ENCODE measurements at places on chromosomes 1 and 21. TPM values are rescaled to one million over a fixed set of nuclear protein-coding genes. Genes with fewer than 3 reads are reported as not detected.
A peak's percentile ranks its signal among the peaks of the same experiment; 100 is the strongest.

DNA sequence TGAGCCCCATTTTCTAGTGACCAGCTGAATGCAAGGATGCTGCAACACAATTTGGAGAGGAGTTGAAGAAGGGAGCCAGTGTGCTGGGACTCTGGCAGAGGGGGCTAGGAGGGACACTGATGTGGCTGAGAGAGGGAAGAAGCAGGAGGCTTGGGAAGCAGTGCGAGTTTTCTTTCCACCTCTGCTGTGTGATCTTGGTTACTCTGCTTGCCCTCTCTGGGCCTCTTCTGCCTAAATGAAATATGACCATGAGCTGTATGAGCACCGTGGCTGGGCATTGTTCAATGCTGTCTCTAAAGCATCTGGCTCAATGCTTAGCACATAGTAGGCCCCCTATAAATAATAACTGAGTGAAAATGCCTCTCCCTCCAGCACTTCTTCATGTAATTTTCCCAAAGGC, 65.3 kb upstream of the PAX7 start:
- no peak for DNase-seq

DNA sequence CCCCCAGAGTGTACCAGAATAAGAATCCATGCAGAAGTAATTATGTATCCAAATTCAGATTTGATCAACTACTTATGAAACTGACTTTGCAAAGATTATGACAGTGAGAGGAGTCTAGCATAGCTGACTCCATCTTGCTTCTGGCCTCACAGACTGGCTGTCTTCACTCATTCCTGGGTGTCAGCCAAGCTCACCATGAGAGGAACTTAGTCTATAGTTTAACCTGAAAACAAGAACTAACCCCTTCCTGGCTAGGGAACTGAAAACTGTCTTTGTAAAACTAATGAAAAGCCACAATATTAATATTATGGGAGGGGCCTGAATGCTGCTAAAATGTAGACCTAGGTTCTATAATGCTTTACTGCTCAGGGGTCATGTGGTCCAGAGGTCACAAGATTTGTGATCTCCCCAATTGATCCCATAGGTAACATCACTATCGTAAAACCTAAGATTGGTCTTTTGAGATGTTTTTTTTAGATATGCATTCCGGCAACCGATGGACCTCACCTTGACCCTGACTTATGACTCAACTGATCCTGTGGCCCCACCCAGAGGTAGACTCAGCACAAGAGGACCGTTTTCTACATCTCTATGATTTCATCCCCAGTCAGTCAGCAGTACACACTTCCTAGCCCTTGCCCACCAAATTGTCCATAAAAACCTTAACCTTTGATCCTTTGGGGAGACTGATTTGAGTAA, 55.2 kb downstream of the ATP1B1 start:
- no peak for DNase-seq

DNA sequence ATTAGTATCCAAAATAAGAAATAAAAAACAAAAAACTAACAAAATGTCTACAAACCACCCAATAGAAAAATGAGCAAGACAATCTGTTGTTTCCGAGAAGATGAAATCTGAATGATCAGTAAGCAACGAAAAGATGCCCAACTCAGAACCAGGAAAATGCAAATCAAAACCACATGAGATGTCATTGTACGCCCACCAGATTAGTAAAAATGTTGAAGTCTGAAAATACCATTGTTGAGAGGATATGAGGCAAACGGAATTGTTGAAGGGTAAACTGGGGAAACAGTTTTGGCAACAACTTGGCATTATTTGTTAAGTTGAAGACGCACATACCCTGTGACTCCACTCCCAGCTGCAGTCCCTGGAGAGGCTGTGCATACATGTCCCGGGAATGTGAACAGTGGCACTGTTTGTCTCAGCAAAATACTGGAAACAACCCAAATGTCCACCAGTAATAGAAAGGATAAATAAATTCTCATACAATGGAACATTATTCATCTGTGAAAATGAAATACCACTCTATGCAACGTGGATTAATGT, 10.6 kb downstream of the ZBTB17 start:
- DNase-seq: no peak

DNA sequence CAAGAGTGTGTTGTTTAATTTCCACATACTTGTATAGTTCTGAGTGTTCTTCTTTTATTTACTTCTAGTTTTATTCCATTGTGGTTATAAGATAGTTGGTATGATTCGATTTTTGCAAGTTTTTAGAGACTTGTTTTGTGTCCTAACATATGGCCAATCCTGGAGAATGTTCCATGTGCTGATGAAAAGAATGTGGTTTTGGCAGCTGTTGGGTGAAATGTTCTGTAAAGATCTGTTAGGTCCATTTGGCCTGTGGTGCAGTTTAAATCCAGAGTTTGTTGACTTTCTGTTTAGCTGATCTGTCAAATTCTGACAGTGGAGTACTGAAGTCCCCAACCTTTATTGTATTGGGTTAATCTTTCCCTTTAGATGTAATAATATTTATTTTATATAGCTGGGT, 19.5 kb upstream of the TIPRL start:
- no peak for DNase-seq

DNA sequence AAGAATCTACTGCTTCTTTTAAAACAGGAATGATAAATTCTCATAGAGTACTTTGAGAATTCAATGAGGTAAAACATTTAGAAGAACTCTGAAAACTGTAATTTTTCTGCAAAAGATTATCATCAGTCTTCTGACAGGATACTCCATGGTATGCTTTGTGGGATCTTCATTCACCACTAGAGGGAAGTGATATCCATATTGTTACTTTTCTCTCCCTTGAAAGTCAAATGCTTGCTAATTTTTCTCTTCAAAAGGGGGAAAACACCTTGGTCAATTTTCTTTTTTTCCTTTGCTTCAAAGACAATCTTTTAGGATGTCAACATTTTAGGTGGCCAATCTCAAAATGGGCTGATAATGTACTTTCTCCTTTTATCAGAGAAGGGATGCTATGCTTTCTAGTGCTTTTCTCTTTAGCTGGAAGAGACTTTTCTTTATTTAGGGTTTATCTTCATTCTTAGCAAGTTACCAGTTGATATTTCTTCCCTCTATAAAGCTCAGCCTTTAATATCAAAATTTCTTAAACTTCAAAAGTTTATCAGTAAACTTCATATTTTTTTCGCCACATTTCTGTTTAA, 95.5 kb downstream of the NEGR1 start:
- DNase-seq: no peak

GRCh38 chr1:224245188-224245587, 62.1 kb downstream of the DEGS1 start:
- no peak for DNase-seq

- DNase-seq: no peak
These were observed 14.4 kb upstream of the GALNT2 start for GRCh38 chr1:230052665-230053064.

GRCh38 chr1:44359234-44359935, 4.3 kb upstream of the ERI3 start:
- no peak for DNase-seq

DNA sequence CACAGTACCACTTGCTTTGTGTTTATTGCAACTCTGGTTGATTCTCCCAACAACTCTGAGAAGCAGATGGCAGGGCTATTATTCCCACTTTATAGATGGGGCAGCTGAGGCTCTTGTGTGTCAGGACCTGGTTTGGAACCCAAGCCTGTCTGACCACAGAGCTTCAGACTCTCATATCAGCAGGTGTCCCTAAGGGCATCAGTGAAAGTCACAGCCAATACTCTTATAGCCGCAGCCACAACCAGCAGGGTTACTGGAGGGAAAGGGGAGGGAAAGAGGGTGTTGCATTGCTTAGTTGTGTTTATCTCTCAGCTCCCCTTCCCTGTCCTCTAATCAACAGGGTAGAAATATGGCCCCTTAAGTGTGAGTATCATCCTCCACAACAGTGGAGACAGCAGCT, 304.0 kb downstream of the RRAGC start:
- DNase-seq: peak; percentile 44

GRCh38 chr1:39196244-39197215, 8.0 kb upstream of the MACF1 start:
- DNase-seq: no peak

- DNase-seq: no peak
These were observed 38.0 kb downstream of the CD58 start for GRCh38 chr1:116532671-116533428.

GRCh38 chr1:190738317-190738716, 260.7 kb upstream of the BRINP3 start:
- DNase-seq: no peak

GRCh38 chr1:164058198-164058597, 500.8 kb upstream of the PBX1 start:
- no peak for DNase-seq

- DNase-seq: no peak
These were observed 26.7 kb downstream of the BTG3 start for GRCh38 chr21:17585875-17586450.

- DNase-seq: no peak
These were observed 18.3 kb upstream of the MAP10 start for GRCh38 chr1:232786845-232787455.

DNA sequence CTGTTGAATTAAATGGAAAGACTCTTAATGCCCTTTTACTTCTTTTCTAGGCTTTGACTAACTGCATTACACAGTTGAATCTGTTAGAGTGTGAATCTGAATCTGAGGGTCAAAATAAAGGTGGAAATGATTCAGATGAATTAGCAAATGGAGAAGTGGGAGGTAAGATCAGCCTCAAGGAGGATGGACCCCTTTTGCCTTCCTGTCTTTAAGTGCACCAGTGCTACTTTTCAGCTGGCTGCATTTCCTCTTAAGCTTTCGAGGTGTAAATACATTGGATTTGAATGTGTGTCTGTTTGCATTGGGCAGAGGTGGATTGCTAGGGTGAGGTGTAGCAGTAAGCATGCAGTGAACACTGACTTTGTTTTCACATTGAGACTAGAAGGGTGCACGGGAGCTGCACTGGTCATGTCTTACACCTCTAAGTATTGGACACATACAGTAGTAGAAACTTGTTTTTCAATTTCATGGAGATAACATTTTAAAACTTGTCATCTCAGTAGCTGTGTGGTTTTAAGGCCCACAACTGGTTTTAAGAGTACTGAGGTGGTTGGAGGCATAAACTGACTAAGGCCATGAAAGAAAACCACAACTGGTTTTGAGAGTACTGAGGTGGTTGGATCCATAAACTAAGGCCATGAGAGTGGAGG, 35.4 kb downstream of the MIA3 start:
- no peak for DNase-seq

GRCh38 chr1:40274331-40274730, 16.3 kb downstream of the ZMPSTE24 start:
- no peak for DNase-seq

DNA sequence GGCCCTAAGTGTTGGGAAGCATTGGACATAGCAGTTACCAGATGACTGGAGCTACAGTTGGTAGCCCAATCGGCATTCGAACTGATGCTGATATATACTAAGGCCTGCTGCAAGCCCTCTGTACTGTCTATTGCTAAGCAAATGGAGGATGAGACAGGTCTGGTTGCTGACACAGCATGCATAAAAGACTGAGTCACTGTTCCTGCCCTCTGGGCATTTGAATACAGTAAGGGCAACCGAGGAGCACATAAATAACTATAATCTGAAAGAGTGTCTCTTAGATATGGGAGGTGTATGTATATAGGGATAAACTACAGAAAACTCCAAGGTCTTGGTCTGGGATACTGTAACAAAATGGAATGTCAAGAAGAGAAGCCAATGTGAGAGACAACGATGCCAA, 16.8 kb upstream of the MARK1 start:
- DNase-seq: no peak

GRCh38 chr1:192980856-192981255, 78.3 kb downstream of the UCHL5 start:
- no peak for DNase-seq

GRCh38 chr1:201874672-201875071, 14.0 kb upstream of the SHISA4 start:
- DNase-seq: no peak

DNA sequence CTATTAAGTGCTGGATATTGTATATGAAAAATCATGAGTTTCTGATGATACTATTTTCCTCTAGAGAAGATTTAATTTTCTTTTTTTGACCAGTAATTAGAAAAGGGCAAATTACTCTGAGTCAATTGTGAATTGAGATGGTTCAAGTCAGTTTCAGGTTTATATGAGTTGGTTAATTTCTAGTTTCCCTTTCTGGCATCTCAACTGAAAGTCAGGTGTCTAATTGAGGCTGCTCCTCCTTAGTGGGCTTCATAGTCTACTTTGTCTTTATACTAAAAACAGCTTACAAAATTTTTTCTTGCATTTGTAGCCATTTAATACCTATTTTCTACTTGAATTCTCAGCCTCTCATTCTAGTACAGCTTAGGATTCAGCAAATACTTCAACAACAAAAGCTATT, 387.3 kb downstream of the RPS6KC1 start:
- no peak for DNase-seq

DNA sequence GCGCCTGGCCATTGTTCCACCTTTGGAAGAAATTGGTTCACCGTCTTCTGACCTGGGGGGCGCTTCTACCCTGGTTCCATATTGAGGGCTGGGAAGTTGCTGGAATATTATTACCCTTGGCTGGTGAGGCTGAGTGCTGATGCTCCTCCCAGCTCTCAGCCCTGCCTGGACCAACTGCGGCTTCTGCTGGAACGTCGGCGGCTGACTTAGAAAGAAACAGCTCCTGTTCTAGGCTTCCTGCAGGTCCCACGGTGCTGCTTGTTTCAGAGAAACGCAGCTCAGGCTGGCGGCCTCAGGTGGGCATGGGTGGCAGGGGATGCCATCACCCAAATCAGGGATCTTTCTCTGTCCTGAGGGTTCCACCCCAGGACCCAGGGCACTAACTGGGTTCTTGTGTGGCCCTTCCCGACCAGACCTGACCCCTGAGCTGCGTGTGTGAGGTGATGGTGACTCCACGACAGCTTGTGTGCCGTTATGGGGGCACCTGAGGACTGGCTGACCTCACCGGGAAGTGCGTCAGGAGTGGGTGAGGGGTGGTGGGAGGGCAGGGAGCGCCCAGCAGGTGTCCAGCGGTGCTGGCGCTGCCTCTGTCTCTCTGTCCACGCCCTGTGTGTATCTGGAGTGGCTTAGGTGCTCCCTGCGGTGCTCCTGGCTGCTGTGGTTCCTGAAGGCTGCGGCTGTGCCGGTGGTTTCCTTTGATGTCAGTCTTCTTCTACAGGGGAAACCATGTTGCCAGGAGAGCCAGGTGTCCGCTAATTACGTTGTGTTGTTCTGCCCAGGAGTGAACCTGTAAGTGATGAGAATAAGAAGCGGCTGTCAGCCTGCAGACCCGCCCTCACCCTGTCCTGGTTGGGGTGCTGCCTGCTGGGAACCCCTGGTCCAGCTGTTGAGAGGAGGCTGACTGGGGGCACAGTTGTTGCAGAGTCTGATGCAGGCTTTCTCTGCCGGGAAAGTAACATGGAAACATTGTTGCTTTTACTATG, 8.9 kb downstream of the SKI start:
- DNase-seq: no peak

- DNase-seq: peak; percentile 35
These were observed 3.6 kb downstream of the TENT5C start for GRCh38 chr1:117609471-117609911.

GRCh38 chr1:156839426-156840109, 19.3 kb downstream of the INSRR start:
- no peak for DNase-seq

GRCh38 chr1:95966866-95967265, 732.9 kb downstream of the RWDD3 start:
- DNase-seq: no peak

Gene PPM1J
- 9.6 TPM for total RNA-seq

Gene C8B
- total RNA-seq: not detected

Gene CD84
- not detected for total RNA-seq

Gene RPTN
- not detected for total RNA-seq

Gene MR1
- 0.35 TPM for total RNA-seq

Gene FTCD
- 4.6 TPM for total RNA-seq

Gene ANGPTL3
- total RNA-seq: not detected

Gene TCP10L
- not detected for total RNA-seq

Gene LHX8
- total RNA-seq: not detected
